ENCODE measurements at places on chromosomes 2 and 18.

- DNase-seq, result no peak
These were observed 1706.1 kb upstream of the CELF4 start for GRCh38 chr18:39271654-39272053.

GRCh38 chr2:231172025-231172424 is 26.4 kb upstream of the ARMC9 start:
- no peak for DNase-seq

DNA sequence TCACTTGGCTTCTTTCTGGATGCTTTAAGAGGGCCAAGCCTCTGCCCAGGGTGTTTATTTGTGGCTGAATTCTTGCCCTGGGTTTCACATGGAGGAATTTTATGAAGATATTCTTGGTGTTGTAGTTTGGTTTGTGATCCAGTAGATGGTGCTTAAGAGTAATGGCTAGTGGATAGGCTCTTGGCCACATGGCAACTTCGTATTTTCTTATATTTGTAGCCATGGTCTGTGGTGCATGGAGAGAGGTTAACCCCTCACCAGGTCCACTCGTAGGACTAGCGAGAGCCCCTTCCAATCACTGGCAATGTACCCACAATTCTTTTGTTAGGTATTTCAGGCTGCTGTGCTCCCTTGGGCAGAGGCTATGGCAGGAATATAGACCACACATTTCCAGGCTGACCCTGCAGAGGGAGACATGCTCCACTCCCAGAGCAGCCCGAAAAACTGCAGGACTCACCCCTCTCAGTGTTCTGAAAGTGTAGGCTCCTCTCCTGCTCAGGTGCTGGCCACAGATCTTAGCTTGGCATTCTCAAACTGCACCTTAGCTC is 582.1 kb upstream of the SETBP1 start:
- no peak for DNase-seq

- no peak for DNase-seq
These were observed at the start of gene CACNB4 for GRCh38 chr2:152098496-152099366. TSS of gene CACNB4 (minus strand) at chr2:152099044.

DNA sequence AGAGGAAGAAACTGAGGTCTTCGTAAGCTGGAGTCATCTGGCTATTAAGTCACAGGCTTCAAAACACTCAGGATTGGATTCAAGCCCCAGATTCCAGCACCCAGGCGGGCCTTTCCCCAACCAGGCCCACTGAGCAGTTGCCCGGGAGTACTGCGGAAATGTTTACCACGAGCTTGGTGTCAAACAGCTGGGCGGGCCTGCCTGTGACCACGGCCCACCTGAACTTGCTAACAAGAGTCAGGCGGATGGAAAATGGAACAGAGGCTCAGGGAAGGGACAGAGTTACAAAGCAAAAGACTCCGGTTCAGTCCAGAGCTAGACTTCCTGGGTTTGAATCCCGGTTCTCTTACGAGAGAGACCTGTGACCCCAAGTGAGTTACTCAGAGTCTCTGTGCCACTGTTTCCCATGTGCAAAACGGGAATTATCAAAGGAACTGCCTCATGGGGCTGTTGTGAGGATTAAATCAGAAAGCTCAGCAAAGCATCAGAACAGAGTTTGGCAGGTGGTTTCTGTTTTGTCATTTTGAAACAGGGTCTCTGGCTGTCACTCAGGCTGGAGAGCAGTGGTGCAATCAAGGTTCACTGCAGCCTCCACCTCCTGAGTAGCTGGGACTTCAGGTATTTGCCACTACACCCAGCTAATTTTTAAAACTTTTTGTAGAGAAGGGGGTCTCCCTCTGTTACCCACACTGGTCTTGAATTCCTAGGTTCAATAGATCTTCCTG is 49.0 kb upstream of the TFCP2L1 start:
- DNase-seq, result no peak

GRCh38 chr2:195533771-195534642 is 123.0 kb upstream of the SLC39A10 start:
- peak; percentile 88 for DNase-seq

DNA sequence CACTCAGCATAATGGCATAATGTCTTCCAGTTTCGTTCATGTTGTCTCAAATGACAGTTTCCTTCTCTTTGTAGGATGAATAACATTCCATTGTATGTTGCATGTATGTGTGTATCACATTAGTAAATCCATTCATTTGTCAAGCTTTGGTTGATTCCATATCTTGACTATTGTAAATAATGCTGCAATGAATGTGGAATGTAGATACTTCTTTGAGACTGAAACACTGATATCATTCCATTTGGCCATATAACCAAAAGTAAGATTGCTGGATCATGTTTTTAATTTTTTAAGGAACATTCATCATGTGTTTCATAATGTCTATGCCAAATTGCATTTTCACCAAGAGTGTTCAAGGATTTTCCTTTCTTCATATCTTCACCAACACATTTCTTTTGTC is 1711.4 kb upstream of the PIK3C3 start:
- DNase-seq, result no peak

DNA sequence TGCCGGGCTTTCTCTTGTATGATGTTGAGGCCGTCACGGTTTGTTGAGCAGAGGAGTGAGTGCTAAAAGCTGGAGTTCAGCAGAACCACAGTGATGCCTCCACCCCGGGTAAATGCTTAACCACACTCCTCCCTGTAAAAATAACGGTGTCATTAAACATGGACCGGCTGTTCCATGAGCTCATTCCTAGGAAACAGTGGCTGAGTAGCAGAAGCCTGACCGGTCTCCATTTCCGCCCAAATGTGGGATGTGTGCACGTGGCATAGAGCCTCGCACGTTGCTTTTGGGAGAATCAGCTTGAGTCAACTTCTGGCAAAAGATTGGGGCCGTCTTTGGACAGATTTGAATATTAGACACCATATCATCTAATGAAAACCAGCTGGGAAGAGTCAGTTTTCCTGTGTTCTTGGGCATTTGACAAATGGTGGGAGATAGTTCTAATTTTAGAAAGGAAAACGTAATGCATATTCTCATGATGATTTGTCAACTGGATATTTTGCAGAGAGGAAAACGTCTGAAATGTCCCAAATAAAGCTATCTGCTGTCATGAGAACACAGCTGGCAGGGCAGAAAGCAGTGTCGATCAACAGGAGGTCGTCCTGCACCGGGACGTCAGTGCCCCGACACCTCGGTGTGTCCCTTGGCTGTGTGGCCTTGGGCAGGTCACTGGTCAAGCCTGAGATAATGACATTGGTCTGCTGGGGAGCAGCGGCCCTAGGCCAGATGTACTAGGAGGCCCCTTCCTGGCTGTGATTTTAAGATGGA is 42.4 kb downstream of the LRRFIP1 start:
- peak; percentile 92 for DNase-seq

- no peak for DNase-seq
These were observed 100.7 kb downstream of the MYT1L start for GRCh38 chr2:2230433-2230817.

- DNase-seq, result no peak
These were observed 726.7 kb upstream of the LRATD1 start for GRCh38 chr2:13905831-13906230.

DNA sequence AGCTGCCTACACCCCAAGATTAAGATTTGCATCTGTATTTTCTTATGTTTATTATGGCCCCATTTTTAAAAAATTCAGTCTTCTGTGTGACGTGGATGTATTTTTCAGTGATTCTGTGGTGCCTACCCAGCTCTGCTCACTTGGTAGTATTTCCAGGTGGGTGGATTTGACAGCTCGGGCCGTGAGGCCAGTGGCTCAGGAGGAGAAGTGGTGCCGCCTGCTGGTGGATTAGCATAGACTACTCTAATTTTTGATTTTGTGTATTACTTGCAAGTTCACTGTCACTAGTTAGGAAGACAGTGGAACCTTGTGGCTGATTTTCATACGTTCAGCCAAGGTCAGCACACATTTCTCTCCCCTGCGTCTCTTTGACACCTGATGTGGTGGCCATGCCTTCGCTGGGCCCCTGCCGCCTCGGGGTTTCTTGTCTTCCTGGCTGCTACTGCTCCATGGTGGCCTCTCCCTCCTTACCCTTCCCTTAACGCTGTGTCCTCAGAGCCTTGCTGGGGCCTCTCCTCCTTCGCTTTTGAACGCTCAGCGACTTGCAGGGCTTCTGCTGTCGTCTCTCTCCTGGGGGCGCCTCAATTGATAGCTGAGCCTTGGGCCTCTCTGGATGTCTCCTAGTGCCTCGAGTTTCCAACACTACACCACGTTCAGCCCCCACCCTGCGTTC is 89.4 kb downstream of the DGKD start:
- DNase-seq, result peak; percentile 50

- no peak for DNase-seq
These were observed 1591.2 kb upstream of the LRRTM1 start for GRCh38 chr2:81895620-81896250.

GRCh38 chr2:25230198-25230947 is 62.0 kb upstream of the POMC start:
- DNase-seq, result no peak

DNA sequence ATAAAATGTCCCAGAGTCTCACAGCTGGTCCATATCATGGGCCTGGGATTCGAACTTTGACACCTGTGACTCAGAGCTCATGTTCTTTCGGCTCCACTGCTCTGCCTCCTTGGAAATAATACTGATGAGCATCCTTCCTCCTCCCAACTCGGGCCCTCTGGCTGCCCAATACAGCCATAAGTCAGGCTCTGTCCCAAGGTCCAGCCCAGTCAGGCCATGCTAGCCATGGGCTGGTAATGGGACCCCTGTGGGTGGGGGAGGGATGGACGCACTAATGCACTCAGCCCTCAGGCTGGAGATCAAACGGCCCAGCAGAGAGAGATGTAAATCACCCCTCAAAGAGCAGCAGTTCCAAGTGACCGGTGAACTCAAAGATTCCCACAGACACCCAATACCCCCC is 61.1 kb downstream of the DDX1 start:
- no peak for DNase-seq

DNA sequence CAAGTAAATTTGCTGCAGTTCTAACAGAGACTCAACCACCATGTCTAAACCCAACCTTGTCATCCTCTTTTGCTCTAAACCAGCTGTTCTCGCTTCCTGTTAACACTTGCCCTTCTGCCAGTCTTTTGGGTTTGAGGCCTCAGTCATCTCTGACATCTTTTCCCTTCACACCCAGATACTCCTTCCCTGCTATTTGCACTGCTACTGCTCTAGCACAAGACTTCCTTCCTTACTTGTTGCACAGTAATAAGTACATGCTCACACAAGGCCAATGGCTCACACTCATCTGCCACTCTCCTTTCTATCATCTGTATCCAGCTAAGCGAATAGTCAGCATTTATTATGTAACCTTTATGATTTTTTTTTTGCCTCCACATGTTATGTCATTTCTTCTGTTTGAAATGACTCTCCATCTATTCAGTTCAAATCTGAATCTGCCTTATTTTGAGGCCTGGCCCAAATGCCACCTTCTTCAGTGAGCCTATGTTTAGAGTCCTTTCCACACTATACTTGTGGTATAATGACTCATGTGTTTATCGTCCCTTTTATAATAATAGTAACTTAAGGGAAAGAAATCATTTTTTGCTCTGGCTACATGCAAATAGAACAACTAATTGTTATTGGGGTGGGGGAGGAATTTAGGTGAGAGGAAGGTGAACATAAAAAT is 22.5 kb upstream of the CDKL4 start:
- DNase-seq, result no peak

- DNase-seq, result no peak
These were observed 205.4 kb downstream of the PTPRM start for GRCh38 chr18:7772510-7772888.

DNA sequence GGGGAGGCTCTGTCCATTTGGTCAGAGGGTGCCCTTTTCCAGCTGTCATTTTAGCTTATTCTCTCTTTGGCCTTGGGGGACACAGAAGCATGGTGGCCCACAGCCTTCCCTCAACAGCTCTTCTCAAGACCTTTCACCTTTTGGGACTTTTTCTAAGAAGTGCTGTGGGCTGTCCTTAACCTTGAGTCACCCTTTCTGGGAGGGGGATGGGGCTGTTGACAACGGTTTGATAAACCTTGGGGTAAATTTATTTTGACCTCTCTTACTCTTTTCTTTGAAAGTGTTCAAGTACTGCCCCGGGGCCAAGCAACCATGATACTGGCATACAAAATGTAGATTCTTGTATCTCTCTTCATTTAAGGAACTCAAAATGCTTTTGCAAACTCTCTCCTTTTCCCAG is 13.7 kb downstream of the IGFBP5 start:
- DNase-seq, result no peak

Data from non-pigmented ciliary epithelial cell (primary cell).